Kidney capillary endothelial cell (primary cell): ENCODE measurements at places on chromosomes 5 and 9.
A peak's percentile ranks its signal among the peaks of the same experiment; 100 is the strongest.

GRCh38 chr9:135297456-135298075 lies 182.0 kb upstream of the PPP1R26 start:
- no peak for DNase-seq

- peak; percentile 39 for DNase-seq
Observed at GRCh38 chr5:94908889-94909480, 290.5 kb downstream of the SLF1 start.

DNA sequence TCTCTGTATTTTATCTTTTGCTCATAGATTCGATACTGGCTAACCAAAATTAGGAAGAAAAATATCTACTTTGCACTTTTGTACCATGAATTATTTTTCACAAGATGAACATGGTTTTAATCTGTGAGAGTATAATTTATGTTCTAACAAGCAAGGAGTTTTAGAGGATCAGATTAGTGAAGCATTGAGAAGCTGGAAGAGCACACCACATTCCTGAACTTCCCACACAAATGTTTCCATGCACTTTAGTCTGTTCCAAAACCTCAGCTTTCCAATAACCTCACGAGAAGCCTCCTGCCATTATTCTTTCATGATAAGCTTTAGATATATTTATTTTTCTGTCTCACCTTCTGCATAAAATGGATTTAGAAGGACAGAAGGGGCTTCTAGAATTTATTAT lies 98.7 kb upstream of the MPDZ start:
- no peak for DNase-seq

DNA sequence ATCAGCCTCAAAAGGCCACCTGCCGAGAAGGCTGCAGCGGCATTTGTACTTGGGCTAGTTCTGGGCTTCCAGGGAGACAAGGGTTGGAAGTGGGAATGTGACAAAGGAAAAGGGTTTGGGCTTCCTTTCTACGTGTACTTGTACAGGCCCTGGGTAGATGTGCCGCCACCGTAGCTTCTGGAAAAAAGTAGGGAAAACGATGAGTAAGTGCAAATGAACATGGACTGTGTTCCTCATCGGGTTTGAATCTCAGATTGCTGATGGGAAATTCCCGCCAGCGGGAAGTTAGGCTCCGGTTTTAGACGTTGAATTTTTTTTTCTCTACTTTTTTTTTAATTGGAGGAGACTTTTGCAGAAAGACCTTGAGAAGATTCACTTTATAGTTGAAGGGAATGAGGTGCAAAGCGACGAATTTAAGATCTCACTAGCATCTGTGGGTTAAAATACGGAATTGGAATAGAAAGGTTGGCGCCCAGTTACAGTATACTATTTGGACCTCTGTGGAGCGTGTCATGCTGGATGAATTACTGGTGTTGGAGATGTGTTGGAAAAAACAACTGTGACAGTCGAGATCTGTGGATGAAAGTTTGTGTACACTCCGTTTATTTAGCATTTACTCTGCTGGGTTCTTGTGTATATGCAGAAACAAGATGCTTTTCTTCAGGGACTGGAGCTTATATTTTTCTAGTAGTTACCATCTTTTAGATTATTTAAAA lies 1.2 kb downstream of the G3BP1 start:
- peak; percentile 38 for DNase-seq
